ENCODE measurements at places on chromosomes 2 and 18. TPM values are rescaled to one million over a fixed set of nuclear protein-coding genes. Genes with fewer than 3 reads are reported as not detected.
A peak's percentile ranks its signal among the peaks of the same experiment; 100 is the strongest.

The CELF4 gene
- 3.4 TPM for total RNA-seq

GRCh38 chr2:20227894-20228505 lies 3.1 kb upstream of the SDC1 start:
- DNase-seq = peak; percentile 38

- no peak for DNase-seq
These were observed 97.6 kb upstream of the SEC11C start for GRCh38 chr18:59041819-59042815.

The TMEM178A gene
- 14.0 TPM for total RNA-seq

- no peak for DNase-seq
These were observed 21.7 kb upstream of the ZBTB14 start for GRCh38 chr18:5317186-5317585.

DNA sequence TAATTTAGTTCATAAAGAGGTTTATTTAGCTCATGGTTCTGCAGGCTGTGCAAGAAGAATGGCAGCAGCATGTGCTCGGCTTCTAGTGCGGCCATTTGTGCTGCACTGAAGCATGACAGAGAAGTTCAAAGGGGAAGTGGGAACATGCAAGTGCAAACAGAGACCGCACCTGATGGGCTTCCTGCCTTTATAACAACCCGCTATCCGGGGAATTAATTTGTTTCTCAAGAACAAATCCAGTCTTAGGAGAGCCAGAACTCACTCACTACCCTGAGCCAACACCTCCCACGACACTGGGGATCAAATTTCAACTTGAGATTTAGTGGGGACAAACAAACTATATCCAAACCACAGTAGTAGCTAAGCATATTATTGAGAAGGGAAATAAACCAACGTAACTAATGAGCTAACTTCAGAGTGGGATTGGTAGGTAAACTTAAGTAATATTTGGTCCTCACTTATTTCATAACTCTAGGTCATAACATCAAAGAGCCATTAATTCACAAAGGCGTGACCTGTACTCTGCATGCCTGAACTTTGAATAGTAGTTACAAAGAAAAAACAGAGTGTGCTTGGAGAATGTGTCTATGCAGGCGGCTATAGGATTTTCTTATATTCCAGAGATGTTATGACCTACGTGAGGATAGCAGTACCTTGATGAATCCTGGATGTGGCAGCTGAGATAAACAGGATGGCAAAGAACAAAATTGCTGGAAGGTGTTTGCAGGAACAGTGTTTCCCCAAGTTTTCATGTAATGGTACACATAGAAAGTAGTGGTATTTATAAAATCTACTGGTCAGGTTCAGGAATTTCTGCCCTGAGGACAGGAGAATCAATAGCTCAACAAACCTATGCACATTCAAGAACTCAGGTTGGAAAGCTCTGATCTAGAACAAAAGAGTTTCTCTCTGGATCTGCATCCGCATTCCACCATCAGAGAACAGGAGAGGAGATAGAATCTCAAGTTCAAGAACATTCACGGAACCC lies 845.9 kb upstream of the ID2 start:
- no peak for DNase-seq

The CCDC74B gene
- total RNA-seq = 4.3 TPM

GRCh38 chr2:174750923-174751441 lies 13.3 kb downstream of the CHRNA1 start:
- DNase-seq = no peak

DNA sequence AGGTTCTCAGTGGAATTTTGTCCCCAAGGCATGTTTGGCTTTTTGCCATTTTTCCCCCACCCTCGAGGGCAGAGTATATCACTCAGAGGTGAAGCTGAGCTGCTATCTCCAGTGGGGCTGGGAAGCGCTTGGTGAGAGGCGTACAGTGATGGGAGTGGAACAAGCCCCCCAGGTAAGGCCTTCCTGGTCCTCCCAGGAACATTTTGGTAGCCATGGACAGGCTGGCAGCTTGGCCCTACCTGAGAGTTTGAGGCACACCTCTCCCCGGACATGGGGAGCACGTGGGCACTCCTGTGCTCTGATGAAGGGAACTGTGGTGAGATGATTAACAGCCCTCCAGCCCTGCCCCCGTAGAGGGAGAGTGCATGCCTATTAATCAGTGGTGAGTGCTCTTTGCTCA lies 99.3 kb downstream of the C1QL2 start:
- DNase-seq = no peak

DNA sequence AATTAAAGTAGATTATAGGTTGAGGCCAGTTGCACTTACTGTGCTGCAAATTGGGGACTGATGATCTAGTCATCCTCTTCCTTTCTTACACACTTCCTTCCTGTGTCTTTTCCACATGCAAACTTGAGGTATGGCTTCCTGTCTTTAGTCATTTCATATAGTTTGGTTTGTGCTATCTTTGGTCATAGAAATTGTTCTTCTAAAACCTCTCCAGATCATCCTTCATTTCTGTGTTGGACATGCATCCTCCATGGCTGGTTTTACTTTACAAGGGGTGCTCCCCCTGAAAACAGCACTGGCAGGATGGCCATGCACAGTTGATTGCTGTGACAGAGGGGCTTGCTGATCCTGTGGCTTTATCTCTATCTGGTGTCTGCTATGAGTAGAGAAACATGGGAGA lies 36.5 kb downstream of the MGAT5 start:
- no peak for DNase-seq

GRCh38 chr2:222538535-222538934 lies 114.2 kb downstream of the SGPP2 start:
- DNase-seq = no peak

- no peak for DNase-seq
These were observed 12.8 kb downstream of the RNF138 start for GRCh38 chr18:32104516-32104915.

The CD8B gene
- 0.35 TPM for total RNA-seq

GRCh38 chr2:43518181-43518580 lies 77.7 kb downstream of the THADA start:
- no peak for DNase-seq

The QPCT gene
- total RNA-seq = 3.9 TPM

- no peak for DNase-seq
These were observed 245.9 kb upstream of the PXDN start for GRCh38 chr2:1990151-1990589.

DNA sequence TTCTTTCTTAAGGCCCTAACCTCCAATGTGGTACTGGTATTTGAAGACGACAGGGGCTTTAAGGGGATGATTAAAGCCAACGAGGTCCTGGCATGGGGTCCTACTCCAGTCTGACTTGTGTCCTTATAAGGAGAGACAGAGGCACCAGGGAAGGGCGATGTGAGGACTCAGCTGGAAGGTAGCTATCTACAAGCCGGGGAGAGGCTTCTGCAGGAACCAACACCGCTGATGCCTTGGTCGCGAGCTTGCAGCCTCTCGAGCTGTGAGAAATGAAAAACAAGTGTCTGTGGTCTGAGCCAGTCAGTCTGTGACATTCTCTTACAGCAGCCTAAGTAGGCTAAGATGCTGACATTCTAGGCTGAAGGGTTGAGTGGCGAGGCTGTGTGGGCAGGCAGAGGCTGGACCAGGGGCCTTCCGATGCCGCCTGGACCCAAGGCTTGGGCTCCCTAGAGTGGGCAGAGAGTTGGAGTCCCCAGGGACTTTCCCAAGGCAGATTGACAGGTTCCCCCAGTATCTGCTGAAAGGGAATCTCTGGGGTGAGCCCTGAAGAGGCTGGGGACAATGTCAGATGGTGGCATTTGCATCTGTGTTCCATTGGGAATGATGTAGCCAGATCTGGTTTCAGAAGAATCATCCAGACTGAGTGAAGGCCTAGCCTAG lies 322.9 kb upstream of the HS6ST1 start:
- DNase-seq = no peak

DNA sequence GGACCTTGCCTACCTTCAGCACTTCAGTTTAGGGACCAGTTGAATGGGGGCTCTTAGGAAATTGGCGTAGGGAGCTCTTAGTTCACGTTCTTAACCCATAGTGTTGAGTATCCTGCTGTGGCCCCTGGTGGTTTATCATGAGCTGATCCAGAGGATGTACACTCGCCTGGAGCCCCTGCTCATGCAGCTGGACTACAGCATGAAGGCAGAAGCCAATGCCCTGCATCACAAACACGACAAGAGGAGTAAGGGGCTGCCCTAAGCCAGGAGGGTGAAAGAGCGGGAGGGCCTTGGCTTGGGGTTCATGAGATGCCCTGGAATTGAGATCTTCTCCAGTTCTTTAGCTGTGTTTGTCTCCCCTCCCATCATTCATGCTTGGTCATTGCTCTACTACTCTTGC lies 2.9 kb downstream of the RETREG2 start:
- no peak for DNase-seq

The SNORC gene
- 2.1 TPM for total RNA-seq

GRCh38 chr18:8188184-8188583 lies 421.1 kb upstream of the RAB12 start:
- no peak for DNase-seq

The CHRND gene
- total RNA-seq = not detected

The HAAO gene
- total RNA-seq = 2.5 TPM

The ID2 gene
- total RNA-seq = 37.1 TPM

GRCh38 chr2:21330786-21331391 lies 207.1 kb downstream of the TDRD15 start:
- DNase-seq = no peak

DNA sequence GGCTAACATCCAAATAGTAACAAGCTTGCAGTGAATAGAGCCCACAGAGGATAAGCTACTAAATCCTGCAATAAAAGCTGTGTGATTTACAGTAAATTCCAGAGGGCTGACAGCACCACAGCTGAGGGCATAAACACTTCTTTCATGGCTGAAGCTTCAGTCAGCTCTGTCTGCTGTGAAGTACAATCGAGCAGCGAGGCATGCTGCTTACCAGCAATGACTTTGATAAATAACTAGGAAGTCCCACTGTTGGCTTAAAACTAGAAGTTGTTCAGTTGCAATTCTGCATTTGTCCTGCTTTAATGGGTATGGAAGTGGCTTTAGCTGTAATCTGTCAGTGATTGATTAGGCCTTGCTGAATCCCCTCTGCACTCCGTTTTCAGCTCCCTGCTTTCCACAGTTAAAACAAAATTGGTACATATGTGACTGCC lies 65.2 kb upstream of the FIGN start:
- DNase-seq = no peak

The EPB41L5 gene
- 32.3 TPM for total RNA-seq

- no peak for DNase-seq
These were observed 23.0 kb upstream of the ACKR3 start for GRCh38 chr2:236546561-236547002.

GRCh38 chr2:169365029-169365480 lies 2.7 kb upstream of the LRP2 start:
- no peak for DNase-seq

The AMER3 gene
- 0.19 TPM for total RNA-seq

DNA sequence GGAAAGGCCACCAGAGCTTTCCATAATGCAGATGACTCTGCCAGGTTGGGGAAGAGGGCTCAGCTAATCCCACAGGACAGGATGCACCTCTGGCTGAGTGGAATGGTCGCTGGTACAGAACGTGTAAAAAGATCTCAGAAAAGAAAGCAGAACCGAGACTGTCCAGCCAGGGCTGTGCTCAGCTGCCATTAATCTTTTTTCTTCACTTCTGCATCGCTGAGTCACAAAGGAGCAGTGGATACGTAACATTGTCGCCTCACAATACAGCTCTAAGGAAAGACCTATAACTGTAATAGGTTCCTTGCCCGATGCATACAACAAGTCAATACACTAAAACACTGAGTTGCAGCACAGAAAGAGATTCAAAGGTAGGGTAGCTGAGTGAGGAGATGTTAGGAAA lies 354.2 kb downstream of the EN1 start:
- no peak for DNase-seq

DNA sequence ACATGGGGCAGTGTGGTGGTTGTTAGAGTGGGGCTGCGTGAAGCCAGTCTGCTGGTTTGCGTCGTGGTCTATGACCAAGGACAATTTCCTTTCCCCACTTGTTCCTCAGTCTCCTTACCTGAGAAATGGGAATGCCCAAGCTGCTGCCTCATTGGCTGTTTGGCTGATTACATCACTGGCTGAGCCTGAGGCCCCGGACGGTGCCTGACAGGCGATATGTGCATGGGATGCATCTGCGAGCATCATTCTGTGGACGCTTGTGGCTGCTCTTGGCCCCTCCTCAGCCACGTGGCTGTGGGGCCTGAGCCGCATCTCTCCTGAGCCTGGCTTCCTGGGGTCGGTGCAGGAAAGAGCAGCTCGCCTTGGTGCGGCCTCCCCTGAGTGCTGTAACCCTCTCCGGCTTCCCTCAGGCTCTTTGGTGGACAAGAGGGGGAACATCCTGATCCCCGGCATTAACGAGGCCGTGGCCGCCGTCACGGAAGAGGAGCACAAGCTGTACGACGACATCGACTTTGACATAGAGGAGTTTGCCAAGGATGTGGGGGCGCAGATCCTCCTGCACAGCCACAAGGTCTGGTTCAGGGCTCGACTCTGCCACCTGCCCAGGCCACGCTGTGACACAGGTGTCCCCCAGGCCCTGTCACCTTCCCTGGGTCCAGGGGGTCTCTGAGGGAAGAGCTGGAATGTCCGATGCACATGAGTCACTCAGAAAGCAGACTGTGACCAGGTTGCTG lies 17.2 kb downstream of the CNDP2 start:
- no peak for DNase-seq

The DSC2 gene
- 39.7 TPM for total RNA-seq

DNA sequence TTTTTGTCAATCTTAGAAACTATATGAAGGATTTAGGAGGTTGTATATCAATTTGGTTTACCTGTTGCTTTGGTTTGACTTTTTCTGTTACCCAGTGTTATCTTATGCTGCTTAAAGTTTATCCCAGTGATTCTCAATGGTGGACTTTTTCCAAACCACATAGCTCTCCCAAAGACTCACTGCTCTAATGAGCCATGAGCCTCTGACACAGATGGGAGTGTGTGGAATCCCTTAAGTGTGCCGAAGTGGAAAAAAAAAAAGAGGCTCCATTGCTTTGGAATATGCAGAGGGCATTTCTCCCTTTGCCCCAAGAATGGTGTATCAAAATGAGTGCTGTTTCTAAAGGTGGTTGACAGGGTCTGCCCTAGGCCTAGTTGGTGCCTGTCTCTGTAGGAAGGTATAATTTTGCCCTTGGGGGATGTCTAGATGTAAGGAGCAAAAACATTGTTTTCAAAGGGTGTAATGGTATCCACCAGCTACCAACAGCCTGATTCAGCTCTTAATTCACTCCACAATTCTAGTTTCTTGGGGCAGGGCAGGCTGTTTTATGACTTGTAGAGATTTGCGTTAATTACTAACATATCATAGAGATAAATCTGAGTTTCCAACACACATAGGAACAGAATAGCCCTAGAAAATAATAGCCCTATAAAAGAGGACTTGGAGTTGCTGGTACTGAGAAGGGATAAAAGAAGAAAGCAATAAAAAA lies 64.3 kb upstream of the CYP26B1 start:
- no peak for DNase-seq

DNA sequence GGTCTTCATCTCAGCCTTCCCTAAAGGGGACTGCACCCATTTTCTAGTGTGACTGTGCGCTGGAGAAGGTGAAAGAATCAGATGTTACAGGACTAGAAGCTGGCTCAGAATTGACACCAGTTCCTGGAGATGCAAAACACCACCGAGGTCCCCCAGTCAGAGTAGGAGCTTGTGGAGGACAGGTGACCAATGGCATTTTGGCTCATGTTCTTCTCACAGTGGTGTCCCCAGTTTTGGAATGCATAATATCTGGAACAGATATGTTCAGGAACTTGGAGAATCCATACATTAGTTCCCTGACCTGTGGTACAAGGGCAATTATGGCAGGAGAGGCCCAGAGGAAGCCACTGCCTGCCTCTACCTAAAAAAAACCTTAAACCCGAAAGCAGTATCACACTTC lies 66.3 kb downstream of the PSMG2 start:
- DNase-seq = no peak

GRCh38 chr18:58525517-58525916 lies 103.4 kb downstream of the ALPK2 start:
- no peak for DNase-seq
